Activated CD4-positive, alpha-beta T cell treated with anti-CD3 and anti-CD28 coated beads, Interleukin-2, amount 10 ng/mL, durations not matched to agents 7 days and 5 days (primary cell): ENCODE measurements at places on chromosomes 7 and 10.

DNA sequence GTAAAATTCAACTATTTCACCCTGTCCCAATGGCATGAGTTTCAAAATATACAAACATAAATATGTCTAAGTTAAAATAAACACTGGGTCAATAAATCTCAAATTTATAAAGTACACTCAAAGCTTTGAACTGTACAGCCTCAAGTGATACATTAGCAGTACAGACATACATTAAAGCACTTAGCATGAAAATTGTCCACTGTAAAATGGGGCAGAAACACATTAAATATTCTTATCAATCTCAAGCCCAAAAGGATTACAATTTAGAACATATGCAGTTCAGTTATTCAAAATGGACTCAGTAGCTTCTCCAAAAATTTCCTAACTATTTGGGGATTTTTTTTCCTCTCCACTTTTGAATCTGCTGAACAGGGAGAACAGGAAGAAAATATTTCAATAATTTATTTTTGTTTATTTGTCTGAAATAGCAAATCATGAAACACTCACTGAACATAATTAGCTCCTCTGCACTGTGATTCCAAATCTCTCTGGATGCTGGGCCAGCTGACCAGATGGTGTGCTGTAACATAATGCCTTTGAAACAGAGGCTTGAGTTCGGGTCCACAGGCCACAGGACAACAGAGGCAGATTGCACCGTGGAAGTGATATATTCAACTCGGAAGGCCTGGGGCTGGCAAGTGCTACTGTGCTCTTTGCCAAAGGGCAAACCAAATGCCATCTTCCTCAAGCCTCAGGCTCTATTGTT is 248.9 kb upstream of the LRRN3 start:
- DNase-seq: no peak

- DNase-seq: no peak
Observed at GRCh38 chr10:48701941-48702340, 17.3 kb downstream of the WDFY4 start.

DNA sequence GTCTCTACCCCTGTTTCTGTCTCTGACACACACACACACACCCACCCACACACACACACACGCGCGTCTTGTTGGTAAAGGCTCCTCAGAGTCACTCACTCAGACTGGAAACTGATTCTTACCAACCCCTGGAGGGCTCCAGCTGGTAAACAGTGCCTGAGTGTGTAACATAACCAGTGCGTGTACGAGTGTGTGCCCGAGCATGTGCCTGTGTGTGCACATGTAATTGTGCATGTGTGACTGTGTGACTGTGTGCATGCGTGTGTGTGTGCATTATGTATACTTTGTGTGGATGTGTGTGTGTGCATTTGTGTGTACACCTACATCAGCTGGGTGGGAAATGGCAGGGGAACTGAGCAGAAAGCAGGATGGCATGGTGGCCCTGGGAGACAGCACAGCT is 317.1 kb downstream of the WDR37 start:
- no peak for DNase-seq

DNA sequence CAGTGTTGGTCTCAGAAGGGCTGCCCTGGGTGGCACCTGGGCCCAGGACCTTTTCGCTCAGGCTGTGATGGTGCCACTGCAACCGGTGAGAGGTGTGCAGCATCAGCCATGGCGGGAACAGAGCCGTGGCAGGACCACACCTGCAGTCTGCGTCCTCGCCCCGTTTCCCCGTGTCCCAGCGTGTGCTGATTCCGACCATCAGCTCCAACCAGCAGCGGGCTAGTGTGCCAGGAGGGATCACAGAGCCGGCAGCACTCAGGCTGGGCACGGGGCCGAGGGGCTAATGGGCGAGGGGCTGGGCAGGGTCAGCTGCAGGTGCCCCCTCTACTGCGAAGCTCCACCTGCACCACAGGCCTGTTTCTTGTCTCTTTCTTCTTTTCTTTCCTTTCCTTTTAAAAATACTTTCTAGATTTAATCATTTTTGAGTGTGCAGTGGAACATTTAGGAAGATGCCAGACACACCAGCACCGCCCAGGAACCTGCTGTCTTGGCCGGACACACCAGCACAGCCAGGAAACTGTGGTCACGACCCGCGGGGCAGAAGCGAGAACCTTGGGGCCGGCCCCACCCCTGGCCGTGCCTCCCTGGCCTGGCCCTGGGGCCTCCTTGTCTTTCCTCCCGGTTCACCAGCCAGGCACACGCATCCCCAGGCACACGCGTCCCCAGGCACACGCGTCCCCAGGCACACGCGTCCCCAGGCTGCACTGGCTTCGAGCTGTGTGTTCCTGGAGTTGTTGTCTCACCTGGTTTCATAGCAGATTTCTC is 34.6 kb downstream of the ADGRA1 start:
- no peak for DNase-seq

DNA sequence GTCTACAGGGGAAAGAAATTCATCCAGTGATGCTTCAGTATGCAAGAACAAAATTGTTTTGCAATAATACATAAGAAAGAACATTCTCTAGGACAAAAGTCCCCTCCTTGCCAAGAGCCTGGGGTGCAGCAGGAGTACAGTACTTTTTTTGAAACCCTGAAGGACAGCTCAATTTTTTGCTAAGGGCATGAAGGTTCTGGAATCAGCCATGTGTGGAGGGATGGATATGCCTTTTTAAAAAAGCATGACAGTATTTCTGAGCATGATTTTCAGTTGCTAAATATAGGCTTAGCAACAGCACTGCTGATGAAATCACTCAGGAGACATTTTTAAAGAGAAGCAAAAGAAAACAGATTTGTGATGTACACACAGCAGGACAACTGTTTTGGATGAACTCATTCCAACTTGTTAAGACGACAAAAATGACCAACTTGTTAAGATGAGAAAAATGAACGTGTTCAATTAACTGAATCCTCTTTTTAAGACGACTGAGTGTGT is 39.3 kb downstream of the HBP1 start:
- DNase-seq: no peak

DNA sequence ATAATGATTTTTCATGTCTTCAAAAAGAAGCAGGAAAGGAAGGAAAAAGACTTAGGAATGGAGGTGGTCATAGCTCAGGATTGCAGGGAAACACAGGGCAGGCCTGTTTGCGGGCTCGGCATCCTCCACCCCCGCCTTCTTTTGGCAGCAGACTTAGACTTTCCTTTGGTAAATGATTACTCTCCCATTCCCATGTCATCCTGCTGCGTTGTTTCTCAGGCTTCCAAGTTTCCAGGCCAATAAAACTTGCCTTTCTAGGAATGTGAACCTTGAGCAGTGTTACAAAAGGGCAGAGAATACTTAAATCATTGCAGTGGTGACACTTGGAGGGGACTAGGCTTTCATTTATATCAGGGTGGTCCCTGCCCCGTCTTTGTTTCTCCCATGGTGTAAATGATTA is 34.0 kb upstream of the DGKB start:
- DNase-seq: no peak
